ENCODE measurements at places on chromosomes 3 and 15. TPM values are rescaled to one million over a fixed set of nuclear protein-coding genes. Genes with fewer than 3 reads are reported as not detected.

DNA sequence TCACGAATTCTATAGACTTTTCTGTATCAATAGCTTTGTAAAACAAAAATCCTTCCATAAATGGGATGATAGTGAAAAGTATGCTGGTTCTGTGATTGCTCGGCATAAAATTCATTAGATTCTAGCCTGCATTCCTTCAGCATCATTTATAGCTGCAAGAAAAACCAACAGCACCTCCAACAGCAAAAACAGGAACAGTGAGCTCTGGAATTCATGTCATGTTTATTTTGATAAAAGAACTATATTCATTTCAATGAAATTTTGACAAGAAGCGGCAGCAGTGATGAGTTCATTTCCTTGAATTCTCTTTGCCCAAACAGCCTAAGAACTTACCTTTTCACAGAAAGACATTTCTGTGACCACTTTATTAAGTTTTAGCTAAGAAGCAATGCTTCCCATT is 515.2 kb upstream of the CCDC54 start:
- H3K27me3 ChIP-seq: no peaks in the 10 kb centered on the region
- DNase-seq: no peak
- H3K4me3 ChIP-seq: no peak overlapping the region

The LIPC gene
- 0.62 TPM for total RNA-seq

DNA sequence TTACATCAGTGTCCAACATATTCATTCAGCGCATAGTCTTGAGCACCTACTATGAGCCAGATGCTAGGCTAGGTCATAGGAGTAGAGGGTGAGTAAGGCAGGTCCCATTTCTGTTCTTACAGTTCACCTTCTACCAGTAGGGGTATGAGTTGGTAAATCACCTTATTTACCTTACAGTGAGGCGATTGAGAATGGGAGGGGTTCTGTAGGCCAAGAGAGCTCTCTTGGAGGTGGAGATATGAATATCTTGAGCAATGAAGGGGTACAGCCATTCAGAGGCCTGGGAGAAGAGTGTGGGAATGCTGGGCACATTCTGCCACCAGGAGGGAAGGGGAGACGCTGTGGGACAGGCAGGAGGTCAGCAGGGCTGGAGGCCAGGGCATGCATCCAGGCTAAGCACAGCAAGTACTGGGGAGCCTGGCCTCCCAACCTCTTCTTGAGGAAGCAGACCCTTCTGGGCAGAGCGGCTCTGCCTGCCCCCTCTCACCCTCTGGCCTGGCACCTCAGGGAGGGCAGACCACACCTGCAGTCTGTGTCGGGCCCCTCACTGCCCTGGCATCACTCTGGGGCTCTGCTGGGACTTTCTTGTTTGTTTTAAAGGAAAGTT is 123.4 kb downstream of the EEFSEC start:
- H3K4me1 ChIP-seq: no peaks in the 10 kb centered on the region
- DNase-seq: no peak
- no peak overlapping the region for H3K27ac ChIP-seq
- H3K4me3 ChIP-seq: no peak overlapping the region
- H3K27me3 ChIP-seq: no peaks in the 10 kb centered on the region

The HHLA2 gene
- 1.2 TPM for total RNA-seq

DNA sequence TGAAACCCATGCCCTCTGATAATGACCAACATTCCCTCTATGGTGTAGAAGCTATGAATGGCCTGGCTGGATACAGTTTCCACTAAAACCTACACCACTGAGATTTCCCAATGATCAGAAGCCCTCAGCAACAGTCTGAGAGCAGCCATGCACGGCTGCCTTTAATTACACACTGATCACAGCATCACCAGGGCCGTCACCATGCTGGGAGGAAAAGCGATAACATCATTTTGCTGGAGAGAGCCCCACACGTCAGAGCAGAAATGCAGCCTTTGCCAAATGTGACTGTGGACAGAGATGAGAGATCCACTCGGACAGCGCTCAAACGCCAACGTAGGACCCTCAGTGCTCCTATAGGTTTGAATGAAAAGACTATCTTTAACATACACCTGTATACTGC is 135.0 kb downstream of the XXYLT1 start:
- H3K36me3 ChIP-seq: peaks cover 3% of the 10 kb centered on the region
- no peak overlapping the region for H3K27ac ChIP-seq
- H3K4me3 ChIP-seq: no peak overlapping the region

GRCh38 chr3:13504161-13504831 is 24.2 kb downstream of the HDAC11 start:
- peaks cover 2% of the 10 kb centered on the region for H3K27me3 ChIP-seq
- DNase-seq: no peak
- H3K27ac ChIP-seq: no peak overlapping the region
- H3K4me3 ChIP-seq: no peak overlapping the region
- no peaks in the 10 kb centered on the region for H3K36me3 ChIP-seq

DNA sequence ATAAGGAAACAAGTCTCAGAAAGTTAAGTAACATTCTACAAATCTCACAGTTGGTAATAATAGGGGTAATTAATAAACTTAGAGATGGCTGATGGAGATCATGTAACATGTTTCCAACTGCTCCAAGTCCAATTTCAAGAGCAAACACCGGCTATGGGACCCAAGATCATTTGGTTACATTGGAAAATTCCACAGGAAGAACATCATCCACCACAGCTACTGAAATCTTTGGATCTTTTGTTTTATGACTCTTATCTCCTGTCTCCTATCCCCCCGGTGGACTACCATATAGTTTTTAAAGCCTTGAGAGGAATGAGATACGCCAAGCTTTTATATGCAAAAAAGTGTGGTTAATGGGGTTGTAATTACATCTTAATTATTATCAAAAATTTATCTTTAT is 216.1 kb downstream of the WNT5A start:
- H3K27me3 ChIP-seq: peaks cover 1% of the 10 kb centered on the region
- DNase-seq: no peak
- no peak overlapping the region for H3K27ac ChIP-seq
- H3K4me3 ChIP-seq: no peak overlapping the region
- no peaks in the 10 kb centered on the region for H3K4me1 ChIP-seq
- H3K36me3 ChIP-seq: no peaks in the 10 kb centered on the region

DNA sequence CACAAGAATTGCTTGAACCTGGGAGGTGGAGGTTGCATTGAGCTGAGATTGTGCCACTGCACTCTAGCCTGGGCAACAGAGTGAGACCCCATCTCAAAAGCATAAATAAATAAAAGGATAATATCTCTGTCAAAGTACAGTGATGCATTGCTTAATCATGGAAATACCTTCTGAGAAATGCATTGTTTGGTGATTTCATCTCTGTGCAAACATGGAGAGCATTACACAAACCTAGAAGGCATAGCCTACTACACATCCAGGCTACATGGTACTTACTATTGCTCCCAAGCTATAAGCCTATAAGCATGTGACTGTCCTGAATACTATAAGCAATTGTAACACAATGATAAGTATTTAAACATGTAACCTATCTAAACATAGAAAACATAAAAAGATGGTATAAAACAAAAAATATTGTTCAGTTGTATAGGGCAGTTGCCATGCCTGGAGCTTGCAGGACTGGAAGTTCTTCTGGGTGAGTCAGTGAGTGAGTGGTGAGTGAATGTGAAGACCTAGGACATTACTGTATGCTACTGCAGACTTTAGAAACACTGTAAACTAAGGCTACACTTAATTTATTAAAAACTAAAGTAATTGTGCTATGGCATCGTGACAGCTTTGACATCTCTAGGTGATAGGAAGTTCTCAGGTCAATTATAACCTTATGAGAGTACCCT is 93.6 kb upstream of the SNRPN start:
- no peak overlapping the region for H3K4me3 ChIP-seq
- no peaks in the 10 kb centered on the region for H3K27me3 ChIP-seq
- no peak overlapping the region for H3K27ac ChIP-seq
- H3K4me1 ChIP-seq: no peaks in the 10 kb centered on the region
- DNase-seq: no peak

The RETNLB gene
- total RNA-seq: not detected

DNA sequence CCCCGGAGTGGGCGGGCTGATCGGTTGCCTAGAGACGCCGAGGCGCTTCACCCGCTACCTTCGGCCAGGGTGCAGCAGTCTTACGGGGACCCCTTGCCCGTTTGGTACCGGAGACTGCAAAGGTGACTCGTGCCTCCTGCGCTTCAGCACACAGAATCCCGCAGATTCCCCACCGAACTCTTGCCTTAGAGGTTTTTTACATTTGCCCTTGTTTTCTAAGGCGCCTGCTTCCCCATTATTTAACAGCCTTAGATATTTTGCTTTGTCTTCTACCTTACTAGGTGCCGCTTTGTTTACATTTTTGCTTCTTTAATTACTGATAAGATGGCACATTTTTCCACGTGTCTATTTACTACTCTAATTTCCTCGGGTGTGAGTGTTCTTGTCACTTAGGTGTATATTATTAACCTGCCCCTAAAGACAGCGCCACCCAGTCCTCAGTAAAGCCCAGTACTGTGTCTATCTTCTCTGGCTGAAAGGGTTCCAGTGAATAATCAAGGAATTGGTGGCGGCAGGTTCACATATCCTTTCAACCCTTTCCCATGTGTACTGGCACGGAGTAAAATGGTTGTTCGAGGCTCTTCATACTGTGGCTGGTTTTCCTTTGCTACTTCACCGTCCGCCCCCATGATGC is 573 bp upstream of the CEP152 start:
- peak overlapping the region; percentile 97 for H3K4me3 ChIP-seq
- peaks cover 15% of the 10 kb centered on the region for H3K27me3 ChIP-seq
- H3K4me1 ChIP-seq: peaks cover 36% of the 10 kb centered on the region
- H3K27ac ChIP-seq: no peak overlapping the region

GRCh38 chr15:22241451-22241850 is 161.1 kb downstream of the OR4M2 start:
- H3K36me3 ChIP-seq: no peaks in the 10 kb centered on the region
- DNase-seq: no peak
- no peak overlapping the region for H3K27ac ChIP-seq
- H3K27me3 ChIP-seq: peaks cover 8% of the 10 kb centered on the region
- no peak overlapping the region for H3K4me3 ChIP-seq
- no peaks in the 10 kb centered on the region for H3K4me1 ChIP-seq

DNA sequence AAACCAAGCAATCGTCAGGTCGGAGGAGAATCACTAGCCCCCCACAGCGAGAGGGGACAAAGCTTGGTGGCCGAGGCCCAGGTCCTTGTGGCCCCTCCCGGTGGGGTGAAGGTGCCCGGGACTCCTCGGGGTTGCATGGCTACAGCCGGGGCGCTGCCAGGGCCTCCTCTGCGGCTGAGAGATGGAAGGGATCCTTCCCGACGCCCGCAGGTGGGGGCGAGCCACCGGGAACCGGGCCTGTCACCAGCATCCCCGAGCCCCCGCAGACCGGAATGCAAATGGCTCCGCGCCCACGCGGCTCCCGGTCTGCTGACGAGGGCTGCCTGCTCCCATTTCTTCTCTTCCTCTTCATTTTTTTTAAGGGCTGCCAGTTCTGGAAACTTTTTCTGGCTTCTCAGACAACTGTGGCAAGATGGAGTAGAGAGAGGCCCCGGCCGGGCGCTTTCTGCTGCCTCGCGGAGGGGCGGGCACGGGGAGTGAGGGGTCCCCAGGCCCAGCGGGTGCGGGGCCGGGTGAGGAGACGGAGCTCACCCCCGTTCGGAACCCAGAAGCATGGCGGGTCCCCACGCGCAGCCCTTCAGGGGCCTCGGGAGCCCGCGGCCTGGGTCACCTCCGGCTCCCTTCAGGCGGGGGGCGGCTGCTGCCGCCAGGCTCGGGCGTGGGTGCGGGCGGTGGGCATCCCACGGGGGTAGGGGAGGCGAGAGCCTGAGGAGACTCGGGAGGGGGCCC is 27.5 kb downstream of the MELTF start:
- H3K27ac ChIP-seq: peak overlapping the region; percentile 95
- H3K4me1 ChIP-seq: peaks cover 10% of the 10 kb centered on the region
- H3K27me3 ChIP-seq: peaks cover 4% of the 10 kb centered on the region
- H3K36me3 ChIP-seq: no peaks in the 10 kb centered on the region
- H3K4me3 ChIP-seq: peak overlapping the region; percentile 83
- no peak for DNase-seq

The CHL1 gene
- not detected for total RNA-seq

Data from activated T-helper 1 cell treated with anti-CD3 and anti-CD28 coated beads, Interleukin-12 subunit alpha, Interleukin-12 subunit beta, Interleukin-2, Interleukin-4 antibody, amounts not matched to agents 30 ng/mL and 10 ng/mL and 1 ng/mL, durations not matched to agents 14 hours and 24 hours and 36 hours (primary cell).